ENCODE measurements at places on chromosomes 16 and 17. TPM values are rescaled to one million over a fixed set of nuclear protein-coding genes. Genes with fewer than 3 reads are reported as not detected.
A peak's percentile ranks its signal among the peaks of the same experiment; 100 is the strongest.

DNA sequence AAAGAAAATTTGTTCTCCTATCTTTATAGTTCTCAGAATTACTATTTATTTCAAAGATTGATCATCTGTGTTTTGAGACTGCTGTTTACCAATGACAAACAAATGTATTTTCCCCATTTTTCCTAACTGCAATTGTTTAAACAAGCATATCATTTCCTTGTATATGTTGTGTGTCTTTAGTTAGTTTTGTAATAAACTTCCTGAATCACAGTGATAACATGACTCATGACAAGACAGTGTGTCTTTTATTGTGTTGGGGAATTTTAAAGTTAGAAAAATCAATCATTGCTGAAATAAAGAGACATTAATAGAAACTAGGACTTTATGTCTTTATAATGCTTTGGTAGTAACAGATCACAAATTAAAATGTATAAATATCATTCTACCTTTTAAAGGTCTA lies 348.5 kb downstream of the KCNJ2 start:
- no peak for ATAC-seq

- peak; percentile 54 for ATAC-seq
Observed at GRCh38 chr16:17921357-17921978, 415.1 kb downstream of the NPIPA8 start.

TLCD2 gene
- 10.9 TPM for total RNA-seq

CA7 gene
- not detected for total RNA-seq

NPIPB4 gene
- total RNA-seq: 81.5 TPM

Data from esophagus mucosa (tissue), 1 donor.